ENCODE measurements at places on chromosomes 4 and X.

DNA sequence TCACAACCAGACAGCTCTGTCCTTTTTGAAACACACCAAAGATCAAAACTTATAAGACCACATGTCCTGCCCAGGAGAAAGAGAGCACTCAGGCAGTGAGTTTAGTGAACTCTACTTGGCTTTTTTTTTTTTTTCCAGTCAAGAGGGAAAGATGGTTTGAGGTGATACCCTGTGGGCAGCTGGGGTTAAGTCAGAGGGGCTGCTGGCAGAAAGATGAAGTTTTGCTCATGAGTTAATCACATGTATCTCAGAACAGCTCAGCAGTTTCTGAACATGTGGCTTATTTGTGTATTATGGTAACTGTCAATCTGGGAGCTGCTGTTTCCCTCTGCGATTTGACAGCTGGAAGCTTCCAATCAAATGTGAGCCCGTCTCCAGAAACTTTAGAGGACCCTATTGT lies 56.4 kb upstream of the MAP3K15 start:
- DNase-seq, result no peak

- DNase-seq, result no peak
Observed at GRCh38 chrX:63993936-63994335, 208.9 kb upstream of the ARHGEF9 start.

GRCh38 chr4:67288964-67289363 lies 256.3 kb downstream of the CENPC start:
- DNase-seq, result no peak

DNA sequence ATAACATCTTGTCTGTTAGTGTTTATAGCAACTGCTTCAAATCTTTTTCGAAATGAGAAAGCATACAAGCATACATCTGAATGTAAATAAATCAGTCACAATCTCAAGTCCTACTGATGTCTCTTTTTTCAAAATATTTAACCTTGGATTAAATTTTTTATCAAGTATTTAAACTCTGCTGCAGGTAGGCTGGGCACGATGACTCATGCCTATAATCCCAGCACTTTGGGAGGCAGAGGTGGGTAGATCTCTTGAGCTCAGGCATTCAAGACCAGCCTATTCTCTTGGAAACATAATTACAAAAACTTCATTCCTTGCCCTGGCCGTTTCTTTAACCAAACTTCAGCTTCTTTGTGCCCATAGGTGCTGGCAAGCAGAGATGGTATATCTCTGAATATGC lies 540.3 kb upstream of the GALNT7 start:
- no peak for DNase-seq

DNA sequence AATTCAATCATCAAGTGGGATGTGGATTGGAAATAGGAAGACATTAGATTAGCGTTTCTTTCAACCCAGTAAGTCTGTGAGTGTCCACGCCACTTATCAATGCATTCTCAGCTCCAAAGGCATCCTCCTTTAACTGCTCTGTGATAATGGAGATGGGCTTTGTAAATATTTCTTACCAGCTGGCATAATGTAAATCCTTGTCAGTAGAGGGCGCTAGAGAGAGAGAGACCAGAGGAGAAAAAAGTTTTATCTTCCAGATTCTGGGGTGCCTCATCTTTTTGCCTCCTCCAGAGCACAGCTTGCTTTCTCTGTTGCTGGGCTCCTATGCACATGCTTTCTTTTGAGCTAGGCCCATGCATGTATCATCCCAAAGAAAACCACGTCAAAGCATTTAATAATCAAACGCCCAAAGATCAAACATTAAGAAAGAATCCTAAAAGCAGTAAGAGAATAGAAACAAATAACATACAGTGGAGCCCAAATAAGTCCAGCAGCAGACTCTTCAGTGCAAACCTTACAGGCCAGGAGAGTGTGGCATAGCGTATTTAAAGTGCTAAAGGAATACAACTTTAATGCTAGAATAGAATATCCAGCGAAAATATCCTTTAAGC lies 9.6 kb upstream of the MTMR1 start:
- DNase-seq, result no peak

DNA sequence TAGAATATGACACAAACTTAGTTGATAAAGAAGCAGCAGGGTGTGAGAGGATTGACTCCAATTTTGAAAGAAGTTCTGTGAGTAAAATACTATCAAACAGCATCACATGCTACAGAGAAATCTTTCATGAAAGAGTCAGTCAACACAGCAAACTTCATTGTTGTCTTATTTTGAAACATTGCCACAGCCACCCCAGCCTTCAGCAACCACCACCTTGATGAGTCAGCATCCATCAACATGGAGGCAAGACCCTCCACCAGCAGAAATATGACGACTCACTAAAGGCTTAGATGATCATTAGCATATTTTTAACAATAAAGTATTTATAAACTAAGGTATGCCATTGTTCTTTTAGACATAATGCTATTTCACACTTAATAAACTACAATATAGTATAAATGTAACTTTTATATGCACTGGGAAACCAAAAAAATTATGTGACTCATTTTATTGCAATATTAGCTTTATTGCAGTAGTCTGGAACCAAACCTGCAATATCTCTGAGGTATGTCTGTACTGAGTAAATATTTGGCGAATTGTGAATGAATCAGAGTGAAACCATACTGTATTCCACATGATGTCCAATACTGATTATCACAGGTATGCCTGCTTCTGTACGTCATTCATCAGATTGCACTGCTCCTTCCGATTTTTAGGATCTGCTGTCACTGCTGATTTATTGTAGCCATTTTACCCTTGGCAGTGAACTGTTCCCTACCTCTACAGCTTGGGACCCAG lies 11.6 kb downstream of the FRMPD4 start:
- no peak for DNase-seq

DNA sequence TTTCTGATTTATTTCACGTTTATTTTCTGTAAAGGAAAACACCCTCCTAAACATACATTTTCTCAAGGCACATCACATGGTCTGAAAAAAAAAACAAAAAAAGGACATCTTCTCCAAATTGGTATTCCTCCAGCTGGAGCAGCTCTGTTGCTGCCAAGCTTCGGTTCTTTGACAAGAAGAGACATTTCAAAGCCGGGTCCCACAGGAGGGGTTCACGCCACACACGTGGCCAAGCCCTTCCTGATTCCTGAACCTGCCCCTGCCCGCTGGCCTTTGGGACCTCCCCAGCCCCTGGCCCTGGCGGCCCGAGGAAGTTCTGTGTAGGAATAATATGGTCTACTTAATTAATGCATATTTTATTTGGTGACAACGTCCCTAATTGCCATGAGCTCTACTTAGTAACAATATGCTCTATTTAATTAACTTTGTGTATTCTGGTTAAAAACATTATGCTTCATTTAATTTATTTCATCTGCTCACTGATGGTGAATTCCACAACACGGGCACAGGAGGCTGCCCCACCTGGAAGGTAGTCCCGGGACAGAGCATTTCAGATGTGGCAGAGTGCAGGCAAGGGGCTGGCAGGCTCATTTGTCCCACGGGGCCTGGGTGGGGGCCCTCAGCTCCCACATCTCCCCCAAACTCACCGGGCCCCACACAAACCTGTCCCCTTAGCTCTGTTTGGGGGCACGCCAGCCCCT lies 5.4 kb upstream of the RGS12 start:
- peak; percentile 62 for DNase-seq

DNA sequence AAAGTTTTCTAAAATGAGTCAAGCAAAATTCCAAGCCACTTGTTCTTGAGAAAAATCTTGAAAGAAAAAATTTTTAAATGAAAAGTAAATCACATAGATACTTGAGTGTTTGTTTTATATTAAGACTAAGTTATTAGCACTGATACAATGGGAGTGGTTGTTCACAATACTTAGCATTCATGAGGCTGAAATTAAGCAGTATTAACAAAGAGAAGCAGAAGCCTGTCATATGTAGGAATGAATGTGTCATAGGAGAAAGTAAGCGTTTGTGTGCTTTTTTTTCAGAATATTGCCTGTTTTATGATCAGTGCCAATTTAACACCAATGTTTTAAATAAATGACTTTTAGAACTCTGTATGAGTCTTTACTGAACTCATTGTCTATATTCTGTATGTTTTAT lies 37.6 kb downstream of the PLS3 start:
- DNase-seq, result no peak

DNA sequence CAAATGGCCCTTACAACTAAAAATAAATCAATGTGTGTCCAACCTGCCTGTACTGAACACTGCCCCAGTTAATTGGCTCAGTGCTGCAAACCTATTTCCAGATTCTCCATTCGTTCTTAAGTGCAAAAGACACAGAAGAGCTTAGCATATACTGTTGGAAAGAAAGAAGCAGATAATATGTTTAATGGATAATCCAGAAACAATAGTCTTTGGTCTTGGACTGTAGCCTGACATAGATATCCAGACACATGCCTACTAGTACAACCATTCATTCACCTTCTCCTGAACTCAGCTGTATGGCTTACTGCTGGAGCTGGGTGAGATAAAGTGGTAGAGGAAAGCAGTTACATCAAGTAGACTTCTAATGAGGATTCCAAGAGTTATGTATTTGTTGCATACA lies 77.0 kb downstream of the LUZP4 start:
- DNase-seq, result no peak

- DNase-seq, result no peak
Observed at GRCh38 chrX:41050359-41050758, 34.9 kb upstream of the USP9X start.

- no peak for DNase-seq
Observed at GRCh38 chrX:56802428-56802827, 73.4 kb downstream of the NBDY start.

DNA sequence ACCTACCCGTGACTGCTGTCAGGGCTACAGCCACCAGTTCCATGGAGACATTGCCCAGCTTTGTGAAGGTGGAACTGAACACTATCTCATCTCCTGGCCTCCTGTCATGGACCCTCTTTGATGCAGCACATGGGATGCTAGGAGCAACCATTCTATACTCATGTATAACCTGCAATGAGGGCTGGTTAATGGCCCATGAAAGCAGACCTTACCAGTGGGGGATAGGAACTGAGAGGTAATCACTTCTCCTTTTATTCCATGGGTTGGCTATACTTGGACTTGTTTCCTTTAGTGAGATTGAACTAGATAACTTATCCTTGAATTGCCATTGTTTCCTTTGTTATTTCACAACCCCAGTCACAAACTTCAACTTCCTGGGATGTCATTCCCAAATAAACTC lies 310.6 kb downstream of the BMPR1B start:
- no peak for DNase-seq

DNA sequence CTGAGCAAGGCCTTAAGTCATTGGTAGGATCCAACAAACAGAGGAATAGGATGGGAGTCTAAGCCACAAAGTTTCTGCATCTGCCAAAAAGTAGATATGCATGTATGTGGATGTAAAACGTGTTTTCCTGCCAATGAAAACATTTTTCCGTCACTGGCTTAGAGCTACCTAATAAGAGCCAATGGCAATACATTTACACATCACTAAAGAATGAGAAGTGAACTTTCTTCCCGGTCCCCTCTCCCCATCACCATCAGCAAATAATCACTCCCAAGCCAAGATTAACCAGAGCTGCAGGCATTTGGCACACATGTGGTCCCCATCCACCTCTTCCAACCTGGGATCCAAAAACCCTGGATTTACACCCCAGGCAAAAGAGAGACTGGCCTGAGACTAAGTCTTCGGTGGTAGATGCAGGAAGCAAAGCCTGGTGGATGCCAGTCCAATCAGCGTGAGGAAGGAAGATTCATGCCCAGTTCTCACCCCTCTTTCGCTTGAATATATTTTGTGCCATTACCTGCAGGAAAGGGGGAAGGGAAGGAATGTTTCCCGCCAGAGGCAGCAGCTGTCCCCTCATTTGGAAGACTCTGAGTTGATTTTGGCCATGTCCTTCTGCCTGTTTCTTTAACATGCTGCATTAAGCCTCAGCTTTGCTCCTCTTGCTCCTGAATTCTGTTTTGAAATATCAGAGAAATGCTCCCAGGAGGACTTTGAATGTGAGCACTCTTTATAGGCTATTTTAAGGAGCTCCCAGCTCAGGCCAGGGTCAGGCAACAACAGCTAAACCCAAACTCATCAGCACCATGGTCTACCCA lies 131.4 kb downstream of the CHIC2 start:
- DNase-seq, result no peak

DNA sequence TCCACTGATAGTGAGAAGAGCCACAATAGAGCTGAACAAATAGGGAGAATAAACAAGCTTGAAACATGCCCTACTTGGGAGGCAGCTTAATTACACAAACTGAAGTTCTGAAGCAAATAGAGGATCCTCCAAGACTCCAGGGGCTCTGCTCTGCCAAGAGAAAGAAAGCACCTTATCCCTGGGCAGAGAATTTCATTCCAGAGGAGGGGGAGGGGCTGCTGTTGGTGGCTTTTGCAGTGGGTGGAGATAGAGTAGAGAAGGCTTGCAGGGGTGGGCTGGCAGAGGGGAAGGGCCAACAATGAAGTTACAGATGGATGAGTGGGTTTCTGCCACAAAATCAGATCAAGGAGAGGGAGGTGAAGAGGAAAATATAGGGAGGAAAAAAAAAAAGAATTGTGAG lies 1.0 kb upstream of the LPAR4 start:
- DNase-seq, result no peak

DNA sequence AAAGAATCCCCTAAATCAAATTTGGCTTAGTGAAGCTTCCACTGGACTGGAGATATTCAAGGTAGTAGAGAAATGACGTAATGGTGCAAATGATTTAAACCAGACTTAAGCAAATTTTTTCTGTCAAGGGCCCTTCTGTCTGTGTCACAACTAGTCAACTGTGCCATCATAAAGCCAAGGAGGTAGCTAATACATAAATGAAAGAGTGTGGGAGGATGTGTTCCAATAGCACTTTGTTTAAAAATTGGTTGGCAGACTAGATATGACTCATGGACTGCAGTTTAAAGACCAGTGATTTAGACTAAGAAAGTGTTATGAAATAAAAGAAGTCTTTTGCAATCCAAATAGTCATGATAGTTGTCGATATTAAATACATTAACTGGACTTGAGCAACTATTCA lies 24.3 kb upstream of the TEX13C start:
- DNase-seq, result no peak

GRCh38 chr4:17447675-17448298 lies 64.1 kb downstream of the QDPR start:
- DNase-seq, result no peak

DNA sequence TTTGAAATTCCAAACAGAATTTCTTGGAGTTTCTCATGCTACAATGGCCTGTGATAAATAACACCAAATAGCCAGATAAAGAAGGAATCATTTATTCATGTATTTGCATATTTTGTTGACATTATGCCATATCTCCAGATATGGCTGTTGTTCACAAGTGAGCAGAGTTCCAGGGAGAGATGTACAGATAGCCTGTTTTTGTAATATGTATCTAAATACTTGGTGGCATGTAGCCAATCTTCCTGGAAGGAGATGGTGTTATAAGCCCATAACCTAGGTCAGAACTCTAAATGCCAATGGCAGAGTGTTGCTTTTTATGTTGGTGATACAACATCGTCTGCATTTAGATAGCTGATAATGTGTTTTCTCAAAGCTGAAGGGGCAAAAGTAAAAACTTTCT lies 292.2 kb downstream of the FBXO8 start:
- DNase-seq, result no peak

DNA sequence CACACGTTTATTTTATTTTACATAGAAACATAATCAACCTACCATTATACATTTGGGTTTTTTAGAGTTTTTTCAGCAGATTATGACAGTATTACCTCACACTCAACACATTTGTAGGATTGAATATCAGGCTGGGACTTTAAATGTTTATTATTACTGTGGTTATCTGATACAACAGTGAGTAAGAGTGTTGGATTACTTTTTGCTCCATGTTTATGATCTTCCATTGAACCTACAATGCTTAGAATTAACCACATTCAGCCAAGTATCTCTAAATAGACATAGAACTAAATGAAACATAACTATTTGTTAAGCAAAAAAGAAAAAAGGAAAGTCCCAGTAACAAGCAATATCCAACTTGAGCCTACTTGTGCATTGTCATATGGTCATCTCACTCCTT lies 607.4 kb upstream of the PITX2 start:
- no peak for DNase-seq

- no peak for DNase-seq
Observed at GRCh38 chrX:26100421-26100920, 37.7 kb upstream of the MAGEB18 start.

All from cerebellum (tissue), 4 donors.